CD8-positive, alpha-beta T cell (primary cell): ENCODE measurements at places on chromosomes 2 and 18.

GRCh38 chr2:233434666-233435330 lies 80.5 kb downstream of the DGKD start:
- DNase-seq: no peak

DNA sequence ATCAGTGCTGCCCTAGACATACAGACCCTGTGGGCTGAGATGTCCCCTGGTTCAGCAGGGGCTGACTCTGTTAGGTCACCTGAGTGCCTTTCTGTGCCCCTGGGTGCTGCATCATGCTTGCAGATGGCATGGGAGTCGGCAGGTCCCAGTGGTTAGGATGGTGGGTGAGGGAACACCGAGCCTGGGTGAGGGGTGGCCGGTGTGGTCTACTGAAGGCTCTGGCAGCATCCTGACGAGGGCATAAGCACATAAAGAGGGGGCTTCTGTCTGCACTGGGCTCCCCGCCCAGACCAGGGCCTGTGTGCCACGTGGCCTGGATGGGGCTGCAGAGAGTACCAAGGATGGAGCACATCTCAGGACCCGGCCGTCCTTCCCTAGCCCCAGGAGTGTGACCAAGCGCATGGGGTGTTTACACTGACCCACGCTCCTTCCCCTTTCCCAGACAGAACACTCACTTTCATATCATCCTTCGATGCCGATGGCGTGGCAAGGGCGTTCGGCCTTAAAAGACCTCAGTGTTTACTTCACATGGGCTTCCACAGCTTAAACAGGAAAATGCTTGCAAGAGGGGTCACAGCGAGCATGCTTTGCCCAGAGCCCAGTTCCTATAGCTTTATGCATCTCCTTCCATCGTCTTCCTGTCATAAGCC lies 115.1 kb downstream of the STPG4 start:
- DNase-seq: no peak

GRCh38 chr18:2606335-2606734 lies 35.0 kb downstream of the NDC80 start:
- DNase-seq: peak; percentile 38

- no peak for DNase-seq
Observed at GRCh38 chr18:11839556-11839955, 11.7 kb upstream of the CHMP1B start.

- no peak for DNase-seq
Observed at GRCh38 chr2:133530645-133531044, 37.6 kb downstream of the NCKAP5 start.

DNA sequence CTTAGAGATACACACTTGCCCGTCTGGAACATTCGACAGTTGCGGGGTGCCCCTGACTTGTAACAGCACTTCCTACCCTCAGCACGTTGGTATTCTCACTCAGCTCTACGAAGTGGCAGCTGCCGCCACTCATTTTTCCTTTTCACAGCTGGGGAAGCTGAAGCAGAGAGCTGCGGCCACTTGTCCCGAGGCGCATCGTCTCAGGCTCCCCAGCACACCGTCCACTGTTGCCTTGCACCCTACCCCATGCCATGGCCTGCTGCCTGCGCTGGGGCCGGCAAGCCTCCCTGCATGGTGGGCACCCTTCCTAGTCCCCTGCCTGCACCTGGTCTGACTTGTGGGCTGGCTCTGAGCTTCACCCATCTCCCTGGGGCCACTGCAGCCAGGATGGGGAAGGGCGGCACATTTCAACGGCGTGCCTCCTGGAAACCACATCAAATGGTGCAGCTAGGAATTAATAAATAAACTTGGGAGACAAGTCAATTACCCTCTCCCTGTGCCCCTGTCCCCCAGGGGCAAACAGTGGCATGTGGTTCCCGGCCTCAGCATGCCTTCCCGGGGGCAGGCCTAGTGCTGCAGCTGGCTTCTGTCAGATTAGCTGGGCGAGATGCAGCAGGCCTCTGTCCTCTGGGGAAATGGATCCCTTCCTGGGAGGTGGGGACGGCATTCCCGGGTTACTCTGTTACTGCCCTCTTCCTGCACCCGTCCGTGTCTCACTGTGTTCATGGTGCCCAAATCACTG lies 64.7 kb upstream of the HAAO start:
- DNase-seq: no peak

DNA sequence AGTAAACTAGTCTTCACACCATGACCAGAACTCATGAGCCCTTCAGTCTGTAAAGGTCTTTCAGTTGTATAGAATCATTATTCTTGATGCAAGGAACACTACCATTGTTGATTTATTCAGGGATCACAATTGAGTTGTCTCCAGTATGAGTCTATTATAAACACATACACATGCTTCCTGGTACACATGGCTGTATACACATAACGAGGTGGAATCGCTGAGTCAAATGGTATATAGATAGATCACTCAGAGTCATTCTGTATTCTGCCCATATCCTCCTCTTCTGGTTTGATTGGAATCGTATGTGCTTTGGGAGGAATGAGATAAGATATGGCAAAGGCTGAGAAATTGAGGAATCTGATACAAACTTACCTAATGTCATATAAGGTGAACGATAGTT lies 216.0 kb downstream of the UBE2E3 start:
- no peak for DNase-seq

DNA sequence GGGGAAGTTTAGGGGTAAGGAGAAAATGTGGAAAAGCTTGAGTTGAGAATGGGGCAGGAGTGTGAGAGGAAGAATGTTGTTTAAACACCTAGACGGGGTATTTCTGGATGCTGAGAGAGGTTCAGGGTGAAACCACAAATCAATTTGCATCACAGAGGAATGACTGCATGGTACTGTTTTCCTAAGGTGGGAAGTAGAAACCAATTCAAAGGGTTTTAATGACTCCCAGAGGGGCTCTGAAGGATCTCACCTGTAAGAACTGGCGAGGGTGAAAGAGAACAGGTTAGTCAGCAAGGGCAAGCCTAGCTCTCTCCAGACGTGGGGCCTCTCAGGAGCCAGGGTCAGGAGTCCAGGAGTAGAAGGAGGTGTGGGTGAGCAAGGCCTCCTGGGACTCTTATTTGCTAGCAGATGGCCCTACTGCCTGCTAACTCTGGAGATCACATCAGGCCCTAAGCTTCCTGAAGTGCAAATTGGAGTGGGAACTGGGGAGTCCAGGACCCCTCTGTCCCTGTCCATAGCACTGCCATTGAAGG lies 133.0 kb upstream of the CELF4 start:
- no peak for DNase-seq

- no peak for DNase-seq
Observed at GRCh38 chr2:187615902-187616301, 61.7 kb upstream of the TFPI start.

DNA sequence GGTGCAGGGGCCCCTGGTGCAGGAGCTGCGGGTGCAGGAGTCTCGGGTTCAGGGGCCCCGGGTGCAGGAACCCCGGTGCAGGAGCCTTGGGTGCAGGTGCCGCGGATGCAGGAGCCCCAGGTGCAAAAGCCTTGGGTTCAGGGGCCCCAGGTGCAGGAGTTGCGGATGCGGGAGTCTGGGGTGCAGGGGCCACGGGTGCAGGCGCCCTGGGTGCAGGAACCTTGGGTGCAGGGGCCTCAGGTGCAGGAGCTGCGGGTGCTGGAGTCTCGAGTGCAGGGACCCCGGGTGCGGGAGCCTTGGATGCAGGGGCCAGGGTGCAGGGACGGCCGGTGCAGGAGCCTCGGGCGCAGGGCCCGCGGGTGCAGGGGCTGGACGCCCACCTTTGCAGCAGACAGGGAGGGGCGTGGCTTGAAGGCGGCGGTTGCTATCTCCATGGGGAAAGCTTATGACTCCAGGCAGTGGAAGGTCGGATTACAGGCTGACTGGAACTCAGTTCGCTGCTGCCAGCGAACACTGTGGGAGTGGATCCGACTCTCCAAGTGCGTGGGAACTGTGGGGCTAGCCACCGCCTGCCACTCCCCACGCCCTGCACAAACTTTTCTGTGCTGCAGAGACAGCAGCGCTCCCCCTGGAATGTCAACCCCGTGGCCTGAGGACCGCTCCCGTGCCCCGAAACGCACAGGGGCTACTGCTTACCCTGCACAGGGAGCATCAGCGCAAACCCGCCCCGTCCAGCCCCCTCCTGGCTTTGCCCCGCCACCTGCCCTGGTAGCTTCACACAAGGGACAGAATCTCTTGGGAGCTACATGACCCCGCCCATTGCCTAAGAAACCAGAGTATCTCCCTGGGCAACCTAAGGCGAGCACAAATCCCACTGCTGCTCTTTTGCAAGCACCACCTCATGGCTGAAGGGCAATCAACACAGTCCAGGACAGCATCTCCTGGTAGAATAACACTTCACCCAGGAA lies 40.3 kb downstream of the COPS9 start:
- DNase-seq: no peak

DNA sequence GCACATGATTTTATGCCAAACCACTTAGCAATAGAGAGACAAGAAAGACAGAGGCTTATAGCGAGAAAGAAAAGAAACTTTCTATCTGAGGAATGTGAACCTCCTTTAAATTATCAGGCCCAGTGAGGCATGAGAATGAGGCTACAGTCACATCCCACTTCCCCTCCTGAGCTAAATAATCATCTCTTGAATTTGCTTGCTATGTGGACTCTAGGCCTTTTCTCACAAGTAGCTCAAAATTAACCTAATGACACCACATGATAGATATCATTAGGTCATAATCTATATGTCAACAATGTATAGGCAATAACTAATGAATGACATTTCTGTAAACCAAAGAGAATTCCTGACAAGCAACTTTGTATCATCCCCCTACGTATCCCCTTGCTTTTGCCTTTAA lies 301.5 kb upstream of the MGAT5 start:
- DNase-seq: no peak

DNA sequence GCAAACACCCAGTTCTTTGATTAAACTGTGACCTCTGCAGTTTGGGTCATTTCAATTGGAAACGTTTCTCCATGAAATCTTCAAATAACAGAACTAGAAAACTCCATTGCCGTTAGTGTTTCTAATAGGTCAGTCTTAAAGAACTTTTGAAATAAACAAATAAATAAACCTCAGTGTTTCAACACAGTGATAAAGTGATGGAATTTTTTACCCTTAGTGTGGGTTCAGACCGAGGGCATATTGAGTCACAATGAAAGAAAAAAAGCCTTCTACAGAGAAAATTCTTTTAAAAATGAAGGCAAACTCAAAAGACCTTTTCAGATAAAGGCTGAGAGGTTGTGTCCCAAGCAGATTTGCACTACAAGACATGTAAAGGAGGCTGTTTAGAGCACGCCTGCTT lies 149.6 kb downstream of the NCKAP5 start:
- DNase-seq: no peak

- DNase-seq: no peak
Observed at GRCh38 chr18:1037776-1038175, 133.1 kb downstream of the ADCYAP1 start.
